Suprapubic skin (tissue), 4 donors: ENCODE measurements at places on chromosomes 4 and X.

- H3K27ac ChIP-seq, result no peak overlapping the region
- H3K4me1 ChIP-seq, result no peaks in the 10 kb centered on the region
- H3K27me3 ChIP-seq, result no peaks in the 10 kb centered on the region
- H3K36me3 ChIP-seq, result no peaks in the 10 kb centered on the region
Observed at GRCh38 chrX:41781500-41781899, 57.5 kb downstream of the GPR82 start.

- no peaks in the 10 kb centered on the region for H3K4me1 ChIP-seq
- no peaks in the 10 kb centered on the region for H3K27me3 ChIP-seq
- no peak overlapping the region for H3K4me3 ChIP-seq
Observed at GRCh38 chrX:10496345-10496965, 123.9 kb downstream of the MID1 start.

GRCh38 chr4:101961144-101961543, 170.6 kb downstream of the BANK1 start:
- H3K27ac ChIP-seq, result no peak overlapping the region
- no peaks in the 10 kb centered on the region for H3K36me3 ChIP-seq
- H3K27me3 ChIP-seq, result no peaks in the 10 kb centered on the region
- no peak for DNase-seq

- H3K27ac ChIP-seq, result no peak overlapping the region
- no peaks in the 10 kb centered on the region for H3K36me3 ChIP-seq
- no peak for DNase-seq
- H3K4me1 ChIP-seq, result no peaks in the 10 kb centered on the region
- H3K4me3 ChIP-seq, result no peak overlapping the region
- H3K27me3 ChIP-seq, result no peaks in the 10 kb centered on the region
Observed at GRCh38 chr4:110002326-110002725, 89.6 kb downstream of the EGF start.

GRCh38 chr4:14415146-14415545, 587.1 kb upstream of the CPEB2 start:
- no peak overlapping the region for H3K4me3 ChIP-seq
- H3K27me3 ChIP-seq, result no peaks in the 10 kb centered on the region

- no peak overlapping the region for H3K4me3 ChIP-seq
- H3K27ac ChIP-seq, result no peak overlapping the region
- no peak for DNase-seq
- no peaks in the 10 kb centered on the region for H3K36me3 ChIP-seq
- no peaks in the 10 kb centered on the region for H3K4me1 ChIP-seq
Observed at GRCh38 chrX:106894392-106894909, 8.7 kb downstream of the RIPPLY1 start.

GRCh38 chrX:10702031-10702430, 81.6 kb upstream of the MID1 start:
- no peaks in the 10 kb centered on the region for H3K4me1 ChIP-seq
- no peak for DNase-seq
- no peaks in the 10 kb centered on the region for H3K36me3 ChIP-seq
- H3K27ac ChIP-seq, result no peak overlapping the region
- no peak overlapping the region for H3K4me3 ChIP-seq

GRCh38 chr4:164261831-164262230, 492.1 kb upstream of the SMIM31 start:
- no peak for DNase-seq
- no peaks in the 10 kb centered on the region for H3K4me1 ChIP-seq
- no peak overlapping the region for H3K27ac ChIP-seq
- no peak overlapping the region for H3K4me3 ChIP-seq
- H3K27me3 ChIP-seq, result no peaks in the 10 kb centered on the region
- H3K36me3 ChIP-seq, result no peaks in the 10 kb centered on the region

GRCh38 chr4:55545151-55545550, 1.6 kb downstream of the CLOCK start:
- H3K4me3 ChIP-seq, result peak overlapping the region; percentile 90
- peak overlapping the region; percentile 96 for H3K27ac ChIP-seq
- peaks cover 16% of the 10 kb centered on the region for H3K4me1 ChIP-seq
- H3K36me3 ChIP-seq, result no peaks in the 10 kb centered on the region

GRCh38 chr4:139532947-139533346, 23.1 kb downstream of the SETD7 start:
- no peak for DNase-seq
- no peak overlapping the region for H3K4me3 ChIP-seq
- no peaks in the 10 kb centered on the region for H3K27me3 ChIP-seq
- H3K27ac ChIP-seq, result no peak overlapping the region
- peaks cover 5% of the 10 kb centered on the region for H3K4me1 ChIP-seq
- H3K36me3 ChIP-seq, result peaks cover 17% of the 10 kb centered on the region

GRCh38 chr4:140116442-140117104, 37.4 kb downstream of the MAML3 start:
- H3K4me3 ChIP-seq, result no peak overlapping the region
- no peak overlapping the region for H3K27ac ChIP-seq
- no peak for DNase-seq
- no peaks in the 10 kb centered on the region for H3K36me3 ChIP-seq
- no peaks in the 10 kb centered on the region for H3K27me3 ChIP-seq

GRCh38 chrX:63581906-63582305, 203.1 kb downstream of the ARHGEF9 start:
- H3K27me3 ChIP-seq, result no peaks in the 10 kb centered on the region
- no peaks in the 10 kb centered on the region for H3K4me1 ChIP-seq
- no peaks in the 10 kb centered on the region for H3K36me3 ChIP-seq

DNA sequence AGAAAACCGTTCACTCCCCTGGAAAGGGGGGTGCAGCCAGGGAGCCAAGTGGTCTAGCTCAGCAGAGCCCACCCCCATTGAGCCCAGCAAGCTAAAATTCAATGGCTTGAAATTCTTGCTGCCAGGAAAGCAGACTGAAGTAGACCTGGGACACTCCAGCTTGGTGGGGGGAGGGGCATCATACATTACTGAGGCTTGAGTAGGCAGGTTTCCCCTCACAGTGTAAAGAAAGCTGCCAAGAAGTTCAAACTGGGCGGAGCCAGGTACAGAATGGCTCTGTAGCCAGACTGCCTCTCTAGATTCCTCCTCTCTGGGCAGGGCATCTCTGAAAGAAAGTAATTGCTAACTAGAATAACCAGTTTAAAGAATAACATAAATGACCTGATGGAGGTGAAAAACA, 372.3 kb upstream of the F9 start:
- H3K4me1 ChIP-seq, result no peaks in the 10 kb centered on the region
- no peaks in the 10 kb centered on the region for H3K27me3 ChIP-seq
- no peaks in the 10 kb centered on the region for H3K36me3 ChIP-seq
- H3K4me3 ChIP-seq, result no peak overlapping the region
- DNase-seq, result no peak

- no peak overlapping the region for H3K4me3 ChIP-seq
- H3K27ac ChIP-seq, result no peak overlapping the region
- DNase-seq, result no peak
- no peaks in the 10 kb centered on the region for H3K36me3 ChIP-seq
Observed at GRCh38 chr4:124854968-124855367, 142.4 kb upstream of the ANKRD50 start.

DNA sequence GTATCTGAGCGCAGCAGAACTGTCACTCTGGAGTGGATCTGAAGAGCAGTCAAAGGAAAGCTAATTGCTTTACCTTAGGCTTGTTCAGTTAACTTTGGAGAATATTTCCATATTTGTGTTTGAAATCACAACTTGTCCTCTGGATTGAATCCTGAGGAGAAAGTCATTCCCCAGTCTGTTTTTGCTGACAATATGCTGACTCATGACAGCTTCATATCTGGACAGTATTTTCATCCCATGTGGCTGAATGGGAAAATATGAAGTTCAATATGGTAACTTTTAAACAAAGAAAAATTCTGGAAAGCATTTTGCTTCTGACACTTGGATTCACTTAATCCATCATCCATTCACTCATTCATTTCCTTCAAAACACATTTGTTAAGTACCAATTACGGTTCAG, 46.3 kb upstream of the MAGEC3 start:
- no peak overlapping the region for H3K27ac ChIP-seq
- no peaks in the 10 kb centered on the region for H3K36me3 ChIP-seq
- no peaks in the 10 kb centered on the region for H3K27me3 ChIP-seq
- no peak overlapping the region for H3K4me3 ChIP-seq
- no peaks in the 10 kb centered on the region for H3K4me1 ChIP-seq
- no peak for DNase-seq

DNA sequence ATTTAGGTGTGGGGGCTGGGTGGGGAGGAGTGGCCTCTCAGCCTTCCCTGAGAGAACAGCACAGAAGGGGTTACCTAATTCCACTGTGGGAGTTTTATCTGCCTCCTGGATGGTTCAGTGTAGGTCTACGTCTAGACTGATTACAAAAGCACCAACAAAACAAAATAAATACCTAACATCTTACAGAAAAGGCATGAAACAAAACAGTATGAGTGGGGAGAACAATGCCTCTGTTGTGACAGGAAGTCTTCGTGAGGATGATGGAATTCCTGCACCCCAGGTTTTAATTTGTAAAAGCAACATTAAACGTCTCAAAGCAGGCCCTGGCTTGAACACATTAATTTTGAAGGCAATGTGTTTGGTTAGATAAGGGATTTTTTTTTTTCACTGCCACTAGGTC, 112.1 kb upstream of the GPC4 start:
- no peak for DNase-seq
- no peaks in the 10 kb centered on the region for H3K36me3 ChIP-seq
- H3K4me1 ChIP-seq, result no peaks in the 10 kb centered on the region

- DNase-seq, result no peak
- no peaks in the 10 kb centered on the region for H3K36me3 ChIP-seq
- no peaks in the 10 kb centered on the region for H3K27me3 ChIP-seq
- no peaks in the 10 kb centered on the region for H3K4me1 ChIP-seq
- H3K4me3 ChIP-seq, result no peak overlapping the region
Observed at GRCh38 chr4:183602557-183603027, 56.4 kb downstream of the RWDD4 start.

- no peaks in the 10 kb centered on the region for H3K4me1 ChIP-seq
- no peaks in the 10 kb centered on the region for H3K27me3 ChIP-seq
- DNase-seq, result no peak
- no peak overlapping the region for H3K27ac ChIP-seq
- no peak overlapping the region for H3K4me3 ChIP-seq
Observed at GRCh38 chr4:122000849-122001248, 49.0 kb upstream of the TRPC3 start.

GRCh38 chr4:177989503-177990201, 547.4 kb upstream of the AGA start:
- H3K4me1 ChIP-seq, result no peaks in the 10 kb centered on the region
- DNase-seq, result no peak
- H3K4me3 ChIP-seq, result no peak overlapping the region

- no peak overlapping the region for H3K4me3 ChIP-seq
- no peak for DNase-seq
- no peaks in the 10 kb centered on the region for H3K27me3 ChIP-seq
- no peaks in the 10 kb centered on the region for H3K4me1 ChIP-seq
Observed at GRCh38 chrX:97252111-97252510, 368.4 kb downstream of the RPA4 start.

DNA sequence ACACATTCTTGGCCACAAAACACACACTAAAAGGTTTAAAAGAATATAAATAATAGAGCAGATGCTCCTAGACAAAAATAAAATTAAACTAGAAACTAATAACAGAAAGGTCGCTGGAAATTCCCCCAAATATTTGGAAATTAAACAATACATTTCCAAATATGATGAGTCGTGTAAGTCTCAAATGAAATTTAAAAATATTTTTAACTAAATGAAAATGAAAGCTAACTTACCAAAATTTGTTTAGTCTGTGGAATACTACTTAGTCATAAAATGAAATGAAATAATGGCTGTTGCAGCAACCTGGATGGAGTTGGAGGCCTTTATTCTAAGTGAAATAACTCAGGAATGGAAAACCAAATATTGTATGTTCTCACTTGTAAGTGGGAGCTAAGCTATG, 20.6 kb upstream of the GUCY1A1 start:
- H3K27me3 ChIP-seq, result no peaks in the 10 kb centered on the region
- no peaks in the 10 kb centered on the region for H3K36me3 ChIP-seq
- no peak for DNase-seq
- H3K4me3 ChIP-seq, result no peak overlapping the region
- H3K27ac ChIP-seq, result no peak overlapping the region

- H3K27me3 ChIP-seq, result no peaks in the 10 kb centered on the region
- DNase-seq, result no peak
Observed at GRCh38 chr4:11549525-11549924, 120.8 kb upstream of the HS3ST1 start.

DNA sequence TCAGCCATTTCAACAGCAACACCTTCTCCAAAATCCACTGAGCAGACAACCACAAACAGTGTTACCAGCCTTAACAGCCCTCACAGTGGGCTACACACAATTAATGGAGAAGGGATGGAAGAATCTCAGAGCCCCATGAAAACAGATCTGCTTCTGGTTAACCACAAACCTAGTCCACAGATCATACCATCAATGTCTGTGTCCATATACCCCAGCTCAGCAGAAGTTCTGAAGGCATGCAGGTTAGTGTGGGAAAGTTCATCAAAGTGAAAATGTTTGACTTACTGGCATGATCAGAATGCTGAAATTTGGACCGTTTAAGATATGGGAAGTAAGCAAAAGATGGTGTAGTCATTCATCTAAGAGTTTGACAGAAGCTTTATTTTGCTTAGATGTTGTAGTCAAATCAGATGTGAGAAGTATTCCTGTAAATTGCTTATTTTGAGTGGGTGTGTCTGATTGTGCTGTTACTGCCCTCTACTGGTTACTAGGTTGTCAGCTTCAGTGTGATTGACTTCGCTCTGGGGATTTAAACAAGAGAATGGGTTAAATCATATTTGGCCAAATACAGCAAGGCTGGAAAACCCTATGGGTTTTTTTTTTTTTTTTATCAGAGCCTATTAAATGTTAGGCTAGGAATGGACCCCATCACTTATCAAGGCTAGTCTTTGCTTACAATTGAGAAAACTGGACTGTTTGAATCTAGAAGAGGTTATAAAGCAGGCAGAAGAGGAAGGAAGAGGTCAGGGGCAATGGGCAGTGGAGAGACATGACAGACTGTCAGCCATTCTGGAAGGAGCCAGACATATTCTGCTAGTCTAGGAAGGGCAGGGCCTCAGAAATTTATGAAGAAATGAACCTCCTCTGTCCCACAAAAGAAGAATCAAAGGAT, 130.3 kb downstream of the DIPK2B start:
- H3K36me3 ChIP-seq, result no peaks in the 10 kb centered on the region
- no peak overlapping the region for H3K27ac ChIP-seq
- H3K4me3 ChIP-seq, result no peak overlapping the region
- no peaks in the 10 kb centered on the region for H3K27me3 ChIP-seq
- no peak for DNase-seq

- no peak overlapping the region for H3K4me3 ChIP-seq
- DNase-seq, result no peak
- H3K27me3 ChIP-seq, result no peaks in the 10 kb centered on the region
Observed at GRCh38 chrX:45322382-45322781, 121.7 kb upstream of the DIPK2B start.

GRCh38 chr4:170623899-170624298, 534.1 kb upstream of the AADAT start:
- H3K36me3 ChIP-seq, result no peaks in the 10 kb centered on the region
- DNase-seq, result no peak
- H3K27me3 ChIP-seq, result no peaks in the 10 kb centered on the region
- H3K27ac ChIP-seq, result no peak overlapping the region
- no peaks in the 10 kb centered on the region for H3K4me1 ChIP-seq

GRCh38 chrX:86349115-86349514, 200.9 kb downstream of the DACH2 start:
- H3K27me3 ChIP-seq, result no peaks in the 10 kb centered on the region
- DNase-seq, result no peak
- no peaks in the 10 kb centered on the region for H3K36me3 ChIP-seq
- no peak overlapping the region for H3K27ac ChIP-seq
- no peaks in the 10 kb centered on the region for H3K4me1 ChIP-seq
